ENCODE measurements at places on chromosomes 1 and 21.

DNA sequence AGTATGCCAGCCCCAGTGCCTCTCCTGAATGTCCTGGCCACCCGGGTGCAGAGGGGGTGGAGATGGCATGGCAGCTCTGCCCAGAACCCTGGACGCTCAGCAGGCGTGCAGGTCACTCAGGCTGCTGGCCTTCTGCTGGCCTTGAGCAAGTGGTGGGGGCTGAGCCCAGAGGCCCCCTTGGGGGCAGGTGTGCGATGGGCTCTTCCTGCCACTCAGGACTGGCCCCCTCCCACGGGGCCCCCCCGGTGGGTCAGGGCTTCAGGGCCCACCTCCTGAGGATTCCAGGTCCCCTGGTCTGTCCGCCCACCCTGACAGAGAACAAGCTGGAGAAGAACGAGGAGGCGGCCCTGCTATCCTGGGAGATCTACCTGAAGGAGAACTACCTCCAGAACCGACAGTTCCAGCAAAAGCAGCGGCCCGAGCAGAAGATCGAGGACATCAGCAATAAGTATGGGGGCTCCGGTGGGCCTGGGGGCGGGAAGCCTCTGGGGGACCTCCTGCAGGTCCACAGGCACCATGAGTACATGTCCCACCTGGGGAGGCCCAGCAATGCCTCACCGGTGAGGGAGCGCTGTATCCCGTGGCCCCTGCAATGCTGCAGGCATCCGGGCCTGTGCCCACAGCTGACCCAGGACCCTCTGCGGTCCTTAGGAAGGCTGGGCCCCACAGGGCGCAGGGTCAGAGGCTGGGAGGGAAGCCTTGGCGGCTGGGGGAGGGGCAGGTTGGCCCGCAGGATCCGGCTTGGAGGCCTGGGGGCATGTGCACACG, 37.0 kb upstream of the LRRC3 start:
- no peak for DNase-seq

DNA sequence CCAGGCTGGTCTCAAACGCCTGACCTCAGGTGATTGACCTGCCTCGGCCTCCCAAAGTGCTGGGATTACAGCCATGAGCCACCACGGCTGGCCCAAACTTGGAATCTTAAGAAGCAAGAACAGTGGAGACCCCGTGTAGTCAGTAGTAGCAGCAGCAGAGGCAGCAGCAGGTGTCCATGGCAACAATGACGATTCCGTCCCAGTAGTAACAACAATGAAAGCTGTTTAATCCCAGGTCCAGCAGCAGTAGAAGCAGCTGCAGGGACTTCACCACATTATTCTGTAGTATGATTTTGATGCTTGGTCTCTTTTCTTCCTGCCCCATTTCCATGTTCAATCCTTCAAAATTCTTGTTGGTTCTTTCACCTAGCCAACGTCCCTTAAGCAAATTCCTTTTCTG, 69.6 kb upstream of the KCTD3 start:
- DNase-seq = no peak

DNA sequence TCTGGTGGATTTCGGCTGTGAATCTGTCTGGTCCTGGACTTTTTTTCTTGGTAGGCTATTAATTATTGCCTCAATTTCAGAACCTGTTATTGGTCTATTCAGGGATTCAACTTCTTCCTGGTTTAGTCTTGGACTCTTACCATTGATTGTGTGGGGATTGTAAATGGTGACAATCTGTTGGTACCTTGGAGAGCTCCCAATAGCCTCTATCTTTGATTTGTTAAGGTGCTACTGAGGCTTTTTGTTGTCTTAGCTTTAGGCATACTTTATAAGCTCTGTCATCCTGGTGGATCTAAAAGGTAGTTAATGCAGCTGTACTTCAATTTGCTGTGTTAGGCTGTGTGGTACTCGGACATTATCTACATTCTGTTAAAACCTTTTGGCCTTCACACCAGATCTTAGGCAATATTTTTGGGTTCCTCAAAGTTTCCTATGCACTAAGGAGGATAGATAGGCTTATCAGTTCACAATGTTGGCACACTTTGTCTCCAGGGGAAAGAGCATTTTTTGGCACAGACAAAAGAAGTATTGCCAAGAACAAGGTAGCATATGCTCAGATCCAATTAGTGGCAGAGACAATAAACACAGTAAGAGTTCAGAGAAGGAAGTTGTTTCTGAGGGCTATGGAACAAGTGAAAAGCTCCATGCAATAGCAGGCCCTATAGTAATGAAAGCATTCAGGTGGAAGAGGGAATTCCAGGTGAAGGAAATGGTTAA, 230.4 kb downstream of the PDE4B start:
- DNase-seq = no peak

DNA sequence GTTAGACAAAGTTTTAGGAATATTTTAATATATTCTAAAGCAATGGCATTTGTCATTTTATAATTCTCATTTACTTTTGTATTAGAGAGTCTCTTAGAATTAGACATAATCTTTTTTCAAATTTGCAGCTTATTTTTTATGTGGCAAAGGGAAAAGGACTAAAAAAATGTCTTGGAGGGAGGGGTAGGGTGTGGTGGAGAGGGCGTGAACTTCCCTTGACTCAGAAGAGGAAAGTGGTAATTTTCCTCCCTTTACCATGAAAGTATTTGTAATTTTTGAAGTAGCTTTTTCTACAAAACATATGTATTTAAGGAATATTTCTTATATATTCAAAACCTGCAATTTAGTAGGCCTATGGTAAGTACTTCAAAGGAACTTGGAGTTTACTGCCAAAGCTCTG, 6.9 kb upstream of the RABGAP1L start:
- DNase-seq = no peak

- DNase-seq = no peak
Observed at GRCh38 chr1:59183749-59184317, 113.1 kb upstream of the FGGY start.

- DNase-seq = no peak
Observed at GRCh38 chr1:50148142-50148923, 39.6 kb downstream of the ELAVL4 start.

DNA sequence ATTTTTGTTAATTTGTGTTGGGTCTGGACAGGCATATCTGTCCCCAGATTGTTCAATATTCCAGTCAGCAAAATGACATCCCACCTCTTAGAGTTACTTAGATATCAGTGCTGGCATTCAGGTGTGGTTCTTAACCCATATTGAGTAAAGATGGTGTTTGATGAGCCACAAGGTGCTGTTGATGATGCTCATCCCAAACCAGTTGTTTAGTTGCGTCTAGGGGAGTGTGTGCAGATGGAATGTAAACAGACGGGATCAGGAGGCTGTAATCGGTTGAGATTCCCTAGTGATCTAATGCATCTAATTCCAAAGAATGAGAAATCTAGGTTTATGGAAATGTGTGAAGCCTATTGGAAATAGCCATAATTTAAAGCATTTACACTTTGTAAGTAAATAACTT, 1.1 kb downstream of the HOOK1 start:
- no peak for DNase-seq

DNA sequence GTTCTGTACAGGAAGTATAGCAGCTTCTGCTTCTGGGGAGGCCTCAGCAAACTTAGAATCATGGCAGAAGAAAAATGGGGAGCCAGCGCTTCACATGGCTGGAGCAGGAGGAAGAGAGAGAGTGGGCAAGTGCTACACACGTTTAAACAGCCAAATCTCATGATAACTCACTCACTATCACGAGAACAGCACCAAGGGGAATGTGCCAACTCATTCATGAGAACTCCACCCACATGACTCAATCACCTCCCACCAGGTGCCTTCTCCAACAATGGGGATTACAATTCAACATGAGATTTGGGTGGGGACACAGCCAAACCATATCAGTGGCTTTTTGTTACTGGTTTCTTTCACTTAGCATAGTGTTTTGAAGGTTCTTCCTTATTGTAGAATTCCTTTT, 138.6 kb downstream of the SYT14 start:
- no peak for DNase-seq

Measured in left hindlimb (tissue), 1 donor.